ENCODE measurements at places on chromosomes 4 and X. TPM values are rescaled to one million over a fixed set of nuclear protein-coding genes. Genes with fewer than 3 reads are reported as not detected.

The PITX2 gene
- total RNA-seq: not detected

The GAGE1 gene
- total RNA-seq: not detected

- H3K27ac ChIP-seq: no peak overlapping the region
- H3K4me1 ChIP-seq: no peaks in the 10 kb centered on the region
- no peaks in the 10 kb centered on the region for H3K36me3 ChIP-seq
- no peaks in the 10 kb centered on the region for H3K27me3 ChIP-seq
- no peak overlapping the region for H3K4me3 ChIP-seq
These were observed 507.4 kb downstream of the C4orf33 start for GRCh38 chr4:129603241-129603931.

The MAGEA1 gene
- not detected for total RNA-seq

DNA sequence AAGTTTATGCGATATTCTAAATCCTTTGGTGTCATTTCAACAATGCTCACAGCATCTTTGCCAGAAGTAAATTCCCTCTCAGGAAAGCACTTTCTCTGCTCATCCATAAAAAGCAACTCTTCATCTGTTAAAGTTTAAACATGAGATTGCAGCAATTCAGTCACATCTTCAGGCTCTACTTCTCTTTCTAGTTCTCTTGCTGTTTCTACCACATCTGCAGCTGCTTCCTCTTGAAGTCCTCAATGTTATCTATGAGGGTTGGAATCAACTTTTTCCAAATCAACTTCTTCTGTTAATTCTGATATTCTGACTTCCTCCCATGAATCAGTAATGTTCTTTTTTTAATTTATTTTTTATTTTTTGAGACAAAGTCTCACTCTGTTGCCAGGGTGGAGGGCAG, 100.9 kb downstream of the LCORL start:
- no peaks in the 10 kb centered on the region for H3K36me3 ChIP-seq
- H3K27me3 ChIP-seq: no peaks in the 10 kb centered on the region
- no peak overlapping the region for H3K4me3 ChIP-seq

DNA sequence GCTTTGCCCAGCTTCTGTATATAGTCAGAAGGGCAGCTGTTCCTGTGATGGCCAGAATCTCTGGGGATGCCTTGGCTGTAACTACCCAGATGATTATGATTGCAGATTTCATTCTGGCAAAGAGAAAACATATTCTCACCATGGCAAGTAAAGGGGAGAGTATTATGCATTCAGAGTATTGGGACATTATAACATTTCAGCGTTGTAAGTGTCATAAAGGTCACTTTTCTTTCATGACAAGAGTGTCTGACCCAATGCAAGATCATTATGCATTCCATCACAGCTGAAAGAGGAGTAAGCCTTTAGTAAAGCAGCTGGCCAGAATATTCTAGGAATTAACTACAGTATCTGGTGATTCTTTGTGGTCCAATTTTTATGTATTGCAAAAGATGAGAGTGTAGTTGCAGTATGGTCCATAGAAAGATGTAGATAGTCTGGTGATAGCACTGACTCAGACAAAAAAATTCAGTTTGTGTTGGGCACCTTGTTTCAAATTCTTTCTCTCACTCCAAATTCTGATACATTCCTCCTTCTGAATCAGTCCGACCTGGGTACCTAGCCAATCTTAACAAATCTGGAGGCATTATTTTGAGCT, 2366.3 kb downstream of the PCDH7 start:
- H3K36me3 ChIP-seq: no peaks in the 10 kb centered on the region
- no peak overlapping the region for H3K4me3 ChIP-seq

Data from ascending aorta (tissue), 2 donors.